SIG-M5 (cell line): ENCODE measurements at places on chromosomes 7 and 10.

- no peak for DNase-seq
Measured at GRCh38 chr7:124784879-124785818, 19.6 kb upstream of the GPR37 start.

- no peak for DNase-seq
Measured at GRCh38 chr10:29191674-29192073, 97.2 kb upstream of the LYZL1 start.

DNA sequence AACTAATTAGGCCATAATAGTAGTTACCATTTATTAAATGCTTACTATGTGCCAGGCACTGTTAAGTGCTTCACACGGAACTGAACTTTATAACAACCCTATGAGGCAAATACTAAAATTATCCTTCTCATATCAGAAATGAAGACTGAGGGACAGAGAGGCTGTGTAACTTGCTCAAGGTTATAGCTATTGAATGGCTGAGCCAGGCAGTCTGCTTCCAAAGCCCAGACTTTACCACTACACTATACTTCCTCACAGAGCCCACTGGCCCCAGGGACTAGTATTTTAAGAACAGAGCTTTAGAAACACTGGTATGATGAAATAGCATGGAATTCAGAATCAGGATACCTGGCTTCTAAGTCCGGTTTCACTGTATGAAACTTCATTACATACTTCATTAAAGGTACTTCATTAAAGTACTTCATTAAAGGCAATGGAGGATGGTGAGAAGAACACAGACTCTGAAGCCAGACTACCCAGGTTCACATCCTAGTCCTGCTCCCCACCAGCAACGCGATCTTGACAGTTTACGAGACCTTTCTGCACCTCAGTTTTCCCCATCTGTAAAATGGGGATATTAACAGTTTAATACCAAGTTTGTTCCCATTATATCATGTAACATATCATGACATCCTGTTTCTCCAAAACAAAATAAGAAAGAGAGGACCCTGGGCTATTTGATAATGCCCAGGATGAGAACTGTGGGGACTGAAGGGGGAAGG is 19.6 kb downstream of the ANXA11 start:
- DNase-seq: no peak

DNA sequence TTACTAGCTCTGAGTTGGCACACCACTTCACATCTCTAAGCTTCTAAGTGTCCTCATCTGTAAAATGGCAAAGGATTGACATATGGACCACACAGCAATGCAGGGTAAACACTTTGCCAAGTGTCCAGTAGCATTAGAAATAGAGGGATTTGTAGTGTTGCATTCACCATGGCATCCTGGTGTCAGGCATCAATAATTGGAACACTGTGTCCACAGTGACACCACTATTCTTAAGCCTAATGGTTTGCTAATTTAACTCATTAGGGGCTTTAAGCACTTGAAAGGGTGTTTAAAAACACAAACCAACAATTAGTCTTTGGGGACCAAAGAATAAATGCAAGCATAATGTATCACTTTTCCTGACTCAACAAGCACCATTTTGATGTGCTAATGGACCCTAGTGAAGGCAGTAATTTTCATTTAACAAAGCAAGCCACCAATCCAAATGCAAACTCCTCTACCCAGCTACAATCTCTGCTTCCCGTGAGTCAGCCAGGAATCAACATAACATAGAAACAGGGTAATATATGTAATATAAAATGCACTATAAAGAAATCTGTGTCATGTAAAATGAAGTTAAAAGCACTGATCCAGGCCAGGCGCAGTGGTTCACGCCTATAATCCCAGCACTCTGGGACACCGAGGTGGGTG is 75.9 kb downstream of the FAM204A start:
- no peak for DNase-seq

DNA sequence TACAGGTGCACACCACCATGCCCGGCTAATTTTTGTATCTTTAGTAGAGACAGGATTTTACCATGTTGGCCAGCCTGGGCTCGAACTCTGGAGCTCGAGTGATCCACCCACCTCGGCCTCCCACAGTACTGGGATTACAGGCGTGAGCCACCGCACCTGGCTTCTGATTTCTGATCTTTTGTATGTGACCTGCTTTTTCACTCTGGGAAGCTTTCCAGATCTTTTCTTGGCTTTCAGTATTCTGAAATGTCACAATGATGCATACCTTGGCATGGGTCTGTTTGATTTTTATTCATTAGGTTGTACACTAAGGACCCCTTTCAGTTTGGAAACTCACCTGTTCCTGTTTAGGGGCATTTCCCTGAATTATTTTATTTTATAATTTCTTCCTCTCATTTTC is 41.6 kb downstream of the PROSER2 start:
- no peak for DNase-seq

GRCh38 chr7:25953859-25954258 is 198.1 kb upstream of the NFE2L3 start:
- DNase-seq: no peak

GRCh38 chr7:100705320-100705752 is 585 bp upstream of the POP7 start:
- no peak for DNase-seq
